ENCODE measurements at places on chromosomes 5 and 9.
A peak's percentile ranks its signal among the peaks of the same experiment; 100 is the strongest.

DNA sequence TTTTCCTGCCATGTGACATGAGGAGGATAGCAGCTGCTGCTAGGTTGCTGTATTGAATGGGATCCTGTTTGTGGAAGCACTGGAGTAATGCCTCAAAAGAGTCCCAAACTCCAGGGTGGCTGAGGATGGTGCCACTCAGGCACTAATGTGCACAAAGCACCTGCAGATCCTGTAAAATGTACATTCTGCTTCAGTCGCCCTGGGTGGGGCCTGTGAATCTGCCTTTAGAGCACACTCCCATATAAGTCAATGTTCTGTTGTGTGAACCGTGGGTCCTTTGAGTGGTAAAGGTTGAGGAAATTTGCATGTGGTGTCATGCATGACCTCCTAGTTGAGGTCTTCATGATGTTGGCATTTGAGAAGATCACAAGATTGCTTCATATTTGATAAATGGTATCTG, 31.6 kb upstream of the ANKRD18A start:
- DNase-seq, result no peak

- DNase-seq, result peak; percentile 8
Observed at GRCh38 chr5:6545770-6546690, 86.8 kb downstream of the NSUN2 start.

DNA sequence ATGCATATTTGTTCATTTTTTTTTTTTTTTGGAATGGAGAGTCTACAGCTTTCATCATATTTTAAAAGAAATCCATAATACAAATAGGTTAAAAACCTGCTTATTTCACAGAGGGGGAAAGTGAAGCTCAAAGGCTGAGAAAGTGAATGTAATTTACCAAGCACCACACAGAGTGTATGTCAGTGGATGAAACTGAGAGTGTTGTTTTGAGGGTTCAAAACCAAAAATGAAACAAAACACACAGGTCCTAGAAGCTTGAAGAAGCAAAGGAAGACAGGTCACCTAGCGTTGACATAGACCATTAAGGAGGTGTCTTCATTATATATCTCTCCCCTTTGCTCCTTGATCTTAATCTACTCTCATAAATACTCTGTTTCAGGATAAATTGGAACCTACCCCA, 7.5 kb downstream of the NMUR2 start:
- no peak for DNase-seq

DNA sequence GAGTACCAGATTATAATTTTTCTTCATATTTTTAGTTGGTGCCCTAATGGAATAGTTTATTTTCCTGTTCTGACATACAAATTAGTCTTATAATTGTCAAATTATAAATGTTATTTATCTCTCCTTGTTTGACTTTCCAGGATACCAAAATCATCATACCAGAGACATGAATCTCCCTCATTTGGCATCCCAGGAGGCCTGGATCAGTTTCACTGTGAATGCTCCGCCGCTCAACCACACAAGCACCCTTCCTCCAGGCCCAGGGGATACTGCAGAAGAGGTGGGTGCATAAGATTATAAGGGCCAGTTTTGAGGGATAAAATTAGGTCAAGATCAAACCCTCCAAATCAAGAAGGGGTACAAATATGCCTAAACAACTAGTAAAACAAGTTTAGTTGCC, 1229.3 kb downstream of the CDH12 start:
- no peak for DNase-seq

GRCh38 chr5:165175041-165175440, 1669.6 kb downstream of the MAT2B start:
- no peak for DNase-seq

GRCh38 chr5:99614888-99615287, 686.1 kb upstream of the CHD1 start:
- no peak for DNase-seq

GRCh38 chr9:96513622-96514021, 63.7 kb downstream of the HABP4 start:
- peak; percentile 85 for DNase-seq

- no peak for DNase-seq
Observed at GRCh38 chr9:75823151-75823550, 67.3 kb upstream of the PCSK5 start.

DNA sequence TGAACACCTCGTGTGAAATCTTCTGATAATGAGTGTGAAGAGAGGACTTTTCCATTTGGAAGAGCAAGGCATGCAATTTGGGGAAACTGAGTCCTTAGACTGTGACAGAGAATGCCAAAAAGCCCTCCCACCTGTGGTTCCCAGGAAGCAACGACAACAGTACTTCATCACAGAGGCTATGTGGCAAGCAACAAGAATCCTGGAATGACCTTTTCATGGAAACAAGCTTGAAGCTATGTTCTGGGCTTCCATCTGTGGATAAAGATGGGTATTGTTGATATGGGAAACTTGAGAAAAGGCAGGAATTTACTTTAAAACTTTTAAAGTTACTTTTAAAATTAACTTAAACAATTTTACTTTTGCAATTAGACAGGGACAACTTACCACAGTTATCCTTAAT, 131.2 kb upstream of the ANKH start:
- DNase-seq, result peak; percentile 36

- no peak for DNase-seq
Observed at GRCh38 chr9:89797937-89798455, 193.2 kb downstream of the GADD45G start.

- DNase-seq, result no peak
Observed at GRCh38 chr9:104313396-104314110, 190.5 kb upstream of the OR13F1 start.

DNA sequence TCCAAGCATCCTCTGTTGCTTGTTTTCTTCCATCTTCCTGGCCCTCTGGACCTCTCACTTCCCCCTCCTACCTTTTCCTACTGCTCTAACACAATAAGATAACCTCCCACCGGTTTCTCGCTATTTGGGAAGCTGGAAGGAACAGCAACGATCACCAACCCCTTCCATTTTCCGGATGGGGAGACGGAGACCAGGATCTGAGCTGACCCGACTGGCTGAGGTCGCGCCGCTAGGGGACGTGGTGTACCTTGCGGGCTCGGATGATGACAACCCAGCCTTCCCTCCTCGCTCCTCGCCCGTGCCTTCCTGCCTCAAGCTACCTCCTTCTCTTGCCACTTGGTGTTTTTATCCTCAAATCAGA, 1.9 kb downstream of the LPAR1 start:
- peak; percentile 85 for DNase-seq

DNA sequence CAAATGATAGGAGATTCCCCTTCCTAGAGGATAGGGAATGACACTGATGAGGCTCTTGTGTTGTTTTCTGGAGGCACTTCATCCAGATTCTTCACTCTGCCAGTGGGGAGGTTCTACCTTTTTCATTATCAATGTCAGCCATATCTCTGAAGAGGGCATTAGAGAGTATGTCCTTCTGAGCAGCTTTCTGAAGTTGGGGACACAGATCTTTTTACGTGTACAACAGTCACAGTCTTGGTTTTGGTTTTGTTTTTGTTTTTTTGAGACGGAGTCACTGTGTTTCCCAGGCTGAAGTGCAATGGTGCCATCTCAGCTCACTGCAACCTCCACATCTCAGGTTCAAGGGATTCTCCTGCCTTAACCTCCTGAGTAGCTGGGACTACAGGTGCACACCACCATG, 22.6 kb downstream of the CENPH start:
- no peak for DNase-seq

DNA sequence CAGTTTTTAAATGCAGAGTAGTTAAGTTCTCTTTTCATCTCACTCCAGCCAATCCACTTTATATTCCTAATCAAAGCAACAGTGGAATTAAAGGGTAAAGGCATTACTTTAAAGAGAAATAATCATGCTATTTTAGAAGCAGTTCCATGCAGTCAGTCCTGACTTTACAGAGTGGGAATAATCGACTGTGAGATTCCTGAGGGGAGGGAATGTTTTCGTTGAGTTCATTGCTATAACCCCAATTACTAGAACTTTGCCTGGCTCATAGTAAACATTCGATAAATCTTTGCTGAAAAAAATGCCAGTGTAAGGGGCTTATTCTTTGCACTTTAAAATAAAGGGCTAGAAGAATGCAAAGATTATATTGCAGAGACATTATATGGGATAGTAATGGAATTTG, 127.2 kb upstream of the ASTN2 start:
- no peak for DNase-seq

GRCh38 chr5:9474219-9475002, 71.5 kb downstream of the SEMA5A start:
- no peak for DNase-seq

GRCh38 chr5:85278193-85278592, 893.5 kb upstream of the EDIL3 start:
- no peak for DNase-seq

DNA sequence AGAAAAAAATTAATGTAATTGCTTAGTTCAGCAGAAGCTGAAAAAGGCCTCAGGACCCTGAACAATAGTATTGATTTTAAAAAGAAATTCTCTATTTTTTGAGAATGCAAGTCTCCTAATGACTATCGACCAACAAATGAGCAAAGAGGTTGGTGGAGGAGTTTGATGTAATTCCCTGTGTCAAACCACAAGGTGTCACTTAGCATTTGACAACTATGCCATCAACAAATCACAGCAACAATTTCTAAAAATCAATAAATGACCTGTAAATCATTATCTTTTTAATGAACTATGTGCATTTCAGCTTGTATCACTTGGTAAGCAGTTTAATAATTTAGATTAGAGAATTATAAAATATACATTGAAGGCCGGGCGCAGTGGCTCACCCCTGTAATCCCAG, 133.7 kb downstream of the PRELID2 start:
- no peak for DNase-seq

- no peak for DNase-seq
Observed at GRCh38 chr5:178468196-178468685, 122.0 kb downstream of the COL23A1 start.

- DNase-seq, result no peak
Observed at GRCh38 chr5:96821260-96821916, 13.6 kb upstream of the ERAP1 start.

GRCh38 chr9:75591972-75592371, 298.5 kb upstream of the PCSK5 start:
- DNase-seq, result no peak

DNA sequence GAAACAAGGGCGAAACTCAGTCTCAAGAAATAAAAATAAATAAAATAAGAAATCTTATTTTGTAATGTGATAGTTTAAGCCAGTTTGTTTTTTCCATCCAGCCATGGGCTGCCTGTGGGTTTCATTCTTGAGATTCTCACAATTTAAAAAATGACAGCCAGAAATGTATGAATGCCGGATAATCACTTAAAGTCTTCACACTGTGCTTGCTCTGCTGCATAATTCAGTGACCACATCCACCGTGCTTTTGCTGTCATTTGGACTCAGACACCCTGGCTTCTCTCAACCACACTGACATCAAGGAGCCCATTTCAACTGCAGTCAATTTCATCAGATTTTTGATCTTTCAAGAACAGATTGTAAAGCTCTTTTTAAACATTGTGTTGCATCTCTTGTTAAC, 61.0 kb upstream of the DAPK1 start:
- DNase-seq, result no peak

GRCh38 chr9:108780942-108781734, 74.6 kb downstream of the ACTL7B start:
- peak; percentile 10 for DNase-seq

DNA sequence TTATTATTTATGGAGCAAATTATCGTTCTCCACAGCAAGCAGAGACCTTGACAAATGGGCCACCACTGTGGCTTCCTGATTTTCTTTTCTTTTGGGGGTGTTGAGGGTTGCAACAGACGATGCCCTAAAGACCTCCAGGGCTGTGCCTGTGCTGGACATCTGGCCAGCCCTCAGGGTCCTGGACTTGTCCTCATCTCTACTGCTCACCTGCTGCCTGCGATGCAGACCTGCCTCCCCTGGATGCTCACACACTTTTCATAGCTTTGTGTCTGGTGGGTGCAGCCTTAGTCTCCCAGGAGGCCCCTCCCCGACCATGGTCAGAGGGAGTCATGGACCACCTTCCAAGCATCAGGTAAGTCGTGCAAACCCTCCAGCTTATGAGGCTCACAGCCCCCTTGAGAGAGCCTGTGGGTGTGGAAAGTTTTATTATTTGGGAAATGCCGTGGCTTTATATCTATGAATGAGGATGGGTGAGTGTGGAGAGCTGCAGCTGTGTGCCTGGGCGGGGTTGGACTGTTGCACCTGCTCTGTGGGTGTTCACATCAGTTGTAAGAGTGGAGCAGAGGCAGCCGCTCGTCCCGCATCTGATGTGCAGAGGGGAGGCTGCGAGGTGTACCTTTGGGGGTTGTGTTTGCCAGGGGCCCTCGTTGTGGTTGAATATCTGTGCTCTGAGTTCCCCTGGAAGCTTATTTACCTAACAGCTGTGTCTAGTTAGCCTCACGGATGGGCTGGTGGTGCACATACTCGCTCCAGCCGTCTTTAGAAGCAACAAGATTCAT, 126.3 kb upstream of the IRX4 start:
- no peak for DNase-seq

- no peak for DNase-seq
Observed at GRCh38 chr9:130194378-130194932, 22.3 kb downstream of the NCS1 start.

GRCh38 chr9:82421498-82421897, 432.9 kb downstream of the SPATA31D1 start:
- no peak for DNase-seq

DNA sequence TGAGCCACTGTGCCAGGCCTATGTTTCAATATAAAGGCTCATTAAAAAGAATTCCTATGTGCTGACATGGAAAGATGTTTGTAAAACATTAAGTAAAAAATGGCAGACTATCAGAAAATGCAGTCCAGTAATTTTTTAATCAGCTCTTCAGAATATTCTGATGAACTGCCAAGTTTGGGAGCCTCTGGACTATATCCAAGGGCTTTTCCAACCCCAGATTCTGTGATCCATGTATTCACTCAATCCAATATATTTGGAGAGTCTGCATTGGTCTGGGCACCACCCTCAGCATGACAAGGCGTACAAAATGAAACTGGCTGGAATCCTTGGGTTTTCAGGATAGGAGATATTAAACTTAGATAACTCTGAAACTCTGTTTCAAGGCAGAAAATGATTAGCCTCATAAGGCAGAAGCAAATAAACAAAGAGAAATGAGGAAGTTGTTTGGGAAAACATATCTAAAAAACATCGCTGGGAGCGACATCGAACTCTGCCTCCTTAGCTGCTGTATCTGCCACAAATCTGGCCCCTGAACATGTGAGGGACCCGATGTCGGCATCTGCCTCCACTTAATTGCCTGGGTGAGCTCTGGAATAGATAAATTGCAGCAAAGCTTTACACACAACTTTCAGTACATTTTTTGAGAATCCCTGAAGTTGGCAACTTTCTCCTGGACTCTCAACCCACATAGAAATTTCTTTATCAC, 14.4 kb downstream of the PDE6A start:
- DNase-seq, result peak; percentile 38

- peak; percentile 93 for DNase-seq
Observed at GRCh38 chr9:4674783-4675182, 4.6 kb upstream of the CDC37L1 start.

GRCh38 chr5:139761501-139761900, 34.1 kb upstream of the PSD2 start:
- no peak for DNase-seq

- no peak for DNase-seq
Observed at GRCh38 chr5:8848366-8848765, 697.5 kb downstream of the SEMA5A start.

- no peak for DNase-seq
Observed at GRCh38 chr5:103463261-103463660, 99.3 kb downstream of the NUDT12 start.

Measured in GM23248 (cell line).